ENCODE measurements at places on chromosomes 1 and 21. TPM values are rescaled to one million over a fixed set of nuclear protein-coding genes. Genes with fewer than 3 reads are reported as not detected.

RALGPS2 gene
- 3.4 TPM for total RNA-seq

GSTM5 gene
- 0.89 TPM for total RNA-seq

TMPRSS2 gene
- total RNA-seq, result not detected

CCDC24 gene
- 1.4 TPM for total RNA-seq

CD84 gene
- total RNA-seq, result 14.9 TPM

ZNF593 gene
- total RNA-seq, result 34.4 TPM

LORICRIN gene
- total RNA-seq, result not detected

FGR gene
- 0.68 TPM for total RNA-seq

DFFA gene
- total RNA-seq, result 41.0 TPM

ALDH9A1 gene
- 31.6 TPM for total RNA-seq

DNA sequence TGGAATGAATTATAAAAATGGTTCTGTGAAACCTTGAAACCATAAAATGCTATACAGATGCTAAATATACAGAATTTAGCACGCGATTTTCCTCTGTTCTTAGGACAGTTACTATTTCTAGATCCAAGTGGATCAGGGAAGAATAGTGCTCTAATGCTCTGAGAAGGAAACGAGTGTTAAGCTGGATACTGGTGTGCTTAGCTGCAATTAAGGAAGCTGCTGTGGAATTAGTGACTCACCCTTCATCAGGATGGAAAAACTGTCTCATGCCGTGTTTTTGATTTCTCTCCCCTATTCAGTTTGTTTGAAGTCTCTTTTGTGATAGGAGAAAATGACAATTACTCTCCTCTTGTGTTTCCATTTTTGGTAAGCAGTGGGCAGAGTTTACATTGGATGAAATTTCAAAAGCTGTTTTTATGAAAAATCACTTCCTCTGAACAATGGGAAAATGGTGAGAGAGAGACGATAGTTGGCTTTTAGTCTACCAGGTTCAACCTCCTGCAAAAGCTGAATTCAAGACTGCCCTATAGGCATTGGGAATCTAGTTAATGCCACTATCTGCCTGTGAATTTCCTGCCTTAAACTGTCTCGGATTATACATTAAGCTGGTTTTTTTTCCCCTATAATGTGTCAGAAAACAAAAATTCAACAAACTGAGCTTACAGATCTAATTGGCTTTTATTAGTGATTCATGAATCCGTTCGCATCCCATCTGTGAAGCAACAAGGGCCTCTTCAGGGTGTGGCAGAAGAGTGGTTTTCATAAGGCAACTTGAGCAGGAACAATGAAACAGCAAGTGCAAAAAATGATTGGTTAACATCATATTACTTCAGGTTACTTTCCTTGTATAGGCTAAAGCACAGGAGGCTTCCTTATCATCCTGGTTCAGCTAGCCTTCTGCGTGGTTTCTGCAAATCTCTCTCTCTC is 179.8 kb downstream of the ST6GALNAC3 start:
- no peak for DNase-seq

GRCh38 chr1:54246116-54246721 is 46.3 kb downstream of the MRPL37 start:
- DNase-seq, result no peak

GRCh38 chr21:44513389-44514217 is 26.4 kb downstream of the KRTAP10-1 start:
- DNase-seq, result no peak

DNA sequence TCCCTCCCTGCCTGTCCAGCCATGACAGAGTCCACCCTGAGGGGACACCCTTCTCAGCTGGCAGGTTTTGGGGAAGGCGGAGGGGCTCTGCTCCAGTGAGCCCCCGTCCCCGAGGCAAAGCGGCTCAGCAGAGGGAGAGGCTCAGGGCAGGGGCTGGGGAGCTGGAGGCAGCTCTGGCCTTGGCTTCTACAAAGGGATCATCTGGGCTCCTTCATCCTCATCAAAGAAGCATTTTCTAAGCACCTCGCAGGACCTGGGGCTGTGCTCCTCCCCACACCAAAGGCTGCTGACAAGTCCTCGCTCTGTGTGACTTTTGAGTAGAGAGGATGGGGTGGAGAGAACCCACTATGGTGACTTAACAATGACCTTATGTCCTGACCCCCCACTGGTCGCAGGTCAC is 21.0 kb upstream of the CLSTN1 start:
- no peak for DNase-seq

DNA sequence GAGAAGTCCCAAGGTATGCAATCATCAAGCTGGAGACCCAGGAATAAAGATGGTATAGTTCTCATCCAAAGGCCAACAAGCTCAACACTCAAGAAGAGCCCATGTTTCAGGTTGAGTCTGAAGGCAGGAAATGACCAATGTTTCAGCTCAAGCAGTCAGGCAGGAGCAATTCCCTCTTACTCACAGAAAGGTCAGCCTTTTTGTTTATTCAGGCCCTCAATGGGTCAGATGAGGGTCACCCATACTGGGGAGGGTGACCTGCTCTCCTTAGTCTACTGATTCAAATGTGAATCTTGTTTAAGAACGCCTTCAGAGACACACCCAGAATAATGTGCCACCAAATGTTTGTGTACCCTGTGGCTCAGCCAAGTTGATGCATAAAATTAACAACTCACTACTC is 262.4 kb downstream of the USP25 start:
- DNase-seq, result no peak

GRCh38 chr1:167066333-167067122 is 23.6 kb downstream of the GPA33 start:
- peak; percentile 80 for DNase-seq

DNA sequence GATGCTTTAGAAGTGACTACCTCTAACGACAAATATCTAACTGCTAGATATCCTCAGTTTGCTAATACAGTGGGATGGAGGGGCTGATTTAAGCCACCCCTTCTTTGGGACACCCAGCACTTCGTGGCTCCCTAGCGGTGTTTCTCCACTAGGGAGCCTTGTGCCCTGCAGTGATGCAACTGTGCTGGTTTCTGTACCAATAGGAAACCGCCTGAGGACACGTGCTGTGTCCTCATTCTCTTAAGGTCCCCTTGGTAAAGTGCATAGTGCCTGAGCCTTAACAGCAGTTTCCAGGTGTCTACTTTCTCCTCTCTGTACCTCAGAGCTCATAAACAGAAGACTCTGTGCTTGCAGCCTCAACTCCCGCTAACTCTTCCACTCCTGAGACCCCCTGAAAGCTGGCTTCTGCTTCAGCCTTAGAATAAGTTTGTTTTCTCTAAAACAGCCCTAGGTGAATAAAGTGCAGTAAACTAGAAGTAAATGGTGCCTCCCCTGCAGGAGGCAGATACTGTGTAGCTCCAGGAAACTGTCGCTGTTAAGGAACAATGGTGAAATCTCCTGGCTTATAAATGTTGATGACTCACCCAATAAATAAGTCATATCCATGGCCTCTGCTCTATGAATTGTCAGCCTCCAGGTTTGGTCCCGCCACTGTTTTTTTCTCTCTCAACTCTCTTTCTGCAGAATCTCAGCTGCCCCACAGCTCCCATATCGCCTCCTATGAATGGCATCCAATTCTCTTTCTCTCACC is 130.4 kb downstream of the AK5 start:
- no peak for DNase-seq

DNA sequence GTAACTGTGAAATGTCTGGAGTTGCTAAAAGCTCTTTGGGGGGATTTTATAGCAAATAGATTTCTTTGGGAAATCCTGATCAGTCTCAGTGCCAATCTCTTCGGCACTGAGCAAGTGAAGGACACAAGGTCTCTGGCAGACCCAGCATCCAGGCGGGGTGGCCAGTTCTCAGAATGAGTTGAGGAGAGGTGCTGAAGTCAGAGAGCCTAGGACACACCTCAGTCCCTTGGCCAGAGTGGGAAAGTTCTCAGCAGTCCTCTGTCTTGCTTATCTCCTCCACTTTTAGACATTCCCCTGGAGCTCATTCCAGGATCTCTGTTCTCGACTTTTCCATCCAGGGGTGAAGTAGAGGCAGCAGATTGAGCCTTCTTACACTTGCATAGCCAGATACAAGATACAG is 6.7 kb downstream of the HLX start:
- DNase-seq, result no peak

GRCh38 chr1:37476087-37476452 is 1.7 kb downstream of the ZC3H12A start:
- DNase-seq, result no peak

GRCh38 chr21:42218836-42219605 is at the start of gene ABCG1:
Gene ABCG1 (plus strand): TSS chr21:42219140. CDS start chr21:42219263, 123 bp downstream.
- DNase-seq, result peak; percentile 66

DNA sequence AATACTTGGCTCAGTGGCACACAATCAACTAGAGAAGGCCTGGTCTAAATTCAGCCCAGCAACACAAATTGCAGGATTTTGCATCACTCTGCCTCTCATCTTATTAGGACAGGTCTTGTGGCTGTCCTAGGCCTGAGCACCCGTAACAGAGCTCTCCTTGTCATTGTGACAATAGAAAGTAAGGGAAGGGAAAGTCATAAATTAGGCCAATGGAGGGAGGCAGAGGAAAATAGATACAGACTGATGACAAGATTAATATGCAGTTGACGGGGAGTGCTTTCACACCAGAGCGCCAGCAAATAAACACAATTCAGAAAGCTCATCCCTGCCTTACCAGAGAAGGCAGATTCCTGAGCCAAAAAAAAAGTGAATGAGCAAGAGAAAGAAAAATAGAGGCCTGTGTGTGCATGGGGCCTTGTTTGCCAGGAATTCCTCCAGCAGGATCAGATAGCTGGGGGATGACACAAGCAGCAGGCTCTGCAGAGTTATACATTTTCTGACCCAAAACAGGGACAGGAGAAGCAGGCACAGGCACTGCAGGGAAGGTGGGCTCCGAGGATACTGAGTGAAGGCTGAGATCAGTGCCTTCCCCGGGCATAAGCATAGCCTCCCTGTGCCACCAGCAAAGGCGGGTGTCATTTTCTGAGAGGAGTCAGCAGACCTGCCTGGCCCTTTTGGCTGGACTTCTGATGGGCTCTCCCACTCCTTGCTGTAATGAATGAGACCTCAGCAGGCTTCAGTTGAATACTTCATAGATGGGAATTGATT is 110.0 kb upstream of the SPAG17 start:
- no peak for DNase-seq

DNA sequence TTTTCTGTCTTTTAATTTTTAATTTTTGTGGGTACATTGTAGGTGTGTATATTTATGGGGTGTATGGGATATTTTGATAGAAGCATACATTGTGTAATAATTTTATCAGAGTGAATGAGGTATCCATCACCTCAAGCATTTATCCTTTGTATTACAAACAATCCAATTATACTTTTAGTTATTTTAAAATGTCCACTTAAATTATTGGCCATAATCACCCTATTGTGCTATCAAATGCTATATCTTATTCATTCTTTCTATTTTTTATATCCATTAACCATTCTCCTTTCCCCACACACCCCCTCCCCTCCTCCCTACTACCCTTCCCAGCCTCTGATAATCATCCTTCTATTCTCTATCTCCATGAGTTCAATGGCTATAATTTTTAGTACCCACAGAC is 70.2 kb upstream of the TSHB start:
- no peak for DNase-seq

DNA sequence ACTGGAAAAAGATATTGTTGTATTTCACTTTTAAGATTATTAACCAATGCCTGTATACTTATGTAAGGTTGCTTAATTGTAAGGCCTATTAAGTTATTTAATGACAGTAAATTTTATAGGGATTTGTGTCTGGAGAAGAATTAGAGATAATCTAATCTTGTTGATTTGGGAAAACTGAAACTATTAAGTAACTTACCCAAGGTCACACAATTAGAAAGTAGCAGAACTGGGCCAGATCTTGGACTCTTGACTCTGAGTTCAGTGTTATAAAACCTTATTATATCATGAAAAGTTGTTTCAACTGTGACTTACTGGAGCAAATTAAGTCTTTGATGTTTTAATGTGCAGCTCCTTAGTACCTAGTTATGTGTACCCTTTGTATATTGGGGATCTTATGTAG is 38.5 kb downstream of the CAMTA1 start:
- DNase-seq, result no peak

- no peak for DNase-seq
Measured at GRCh38 chr1:42930178-42931107, 28.2 kb downstream of the SLC2A1 start.

- DNase-seq, result no peak
Measured at GRCh38 chr1:202205523-202206190, 12.1 kb downstream of the LGR6 start.

DNA sequence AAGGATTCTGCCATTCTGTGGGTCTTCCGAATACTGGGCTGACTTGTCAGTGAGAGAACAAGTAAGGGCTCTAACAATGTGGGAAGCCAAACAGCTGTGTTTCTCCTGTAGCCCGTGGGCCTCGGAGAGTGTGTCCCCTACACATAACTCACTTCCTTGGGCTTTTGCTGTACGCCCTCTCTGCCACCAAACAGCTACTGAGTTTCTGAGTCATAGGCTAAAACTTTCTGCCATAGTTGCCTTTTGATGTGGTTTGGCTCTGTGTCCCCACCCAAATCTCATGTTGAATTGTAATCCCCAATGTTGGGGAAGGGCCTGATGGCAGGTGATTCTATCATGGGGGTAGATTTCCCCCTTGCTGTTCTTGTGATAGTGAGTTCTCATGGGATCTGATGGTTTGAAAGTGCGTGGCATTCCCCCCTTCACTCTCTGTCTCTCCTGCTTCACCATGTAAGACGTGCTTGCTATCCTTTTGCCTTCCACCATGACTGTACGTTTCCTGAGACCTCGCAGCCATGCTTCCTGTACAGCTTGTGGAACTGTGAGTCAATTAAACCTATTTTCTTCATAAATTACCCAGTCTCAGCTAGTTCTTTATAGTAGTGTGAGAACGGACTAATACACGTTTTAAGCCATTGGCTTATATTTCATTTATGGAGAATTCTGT is 194.8 kb upstream of the HMCN1 start:
- no peak for DNase-seq

DNA sequence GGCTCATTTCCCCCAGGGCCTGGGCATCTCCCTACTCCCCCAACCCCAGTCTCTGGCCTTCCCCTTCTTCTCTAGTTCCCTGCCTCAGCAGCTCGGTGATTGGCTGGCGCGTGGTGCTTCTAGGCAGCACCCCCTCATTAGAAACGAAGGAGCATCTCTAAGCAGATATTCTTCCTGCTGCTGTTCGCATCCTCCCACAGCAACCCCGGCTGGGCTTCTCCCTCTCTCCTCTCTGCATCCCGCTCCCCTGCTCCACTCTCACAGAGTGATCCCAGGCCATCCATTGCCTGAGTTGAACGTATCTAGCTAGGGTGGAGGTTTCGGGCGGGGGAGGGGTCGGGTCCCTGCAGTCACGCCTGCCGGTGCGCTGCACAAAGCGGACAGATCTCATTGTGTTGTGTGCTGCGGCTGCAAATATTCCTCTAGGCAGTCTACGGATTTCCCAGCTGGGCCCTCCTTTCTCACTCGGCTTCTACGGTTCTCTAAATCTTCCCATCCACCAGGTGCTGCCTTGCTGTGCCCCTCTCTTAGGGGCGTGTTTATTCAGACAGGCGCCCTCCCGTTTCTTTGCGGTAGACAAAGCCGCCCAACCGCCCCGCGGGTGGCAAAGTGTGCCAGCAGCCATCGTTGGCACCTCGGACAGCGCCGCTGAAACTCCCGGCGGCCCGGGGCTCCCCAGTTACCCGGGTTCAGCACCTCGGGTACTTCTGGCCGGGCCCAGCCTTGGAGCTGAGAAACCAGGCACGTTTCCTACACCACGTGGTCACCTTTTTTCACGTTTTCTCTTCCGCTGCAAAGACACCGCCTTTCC is 2.2 kb downstream of the CACNA1E start:
- DNase-seq, result no peak

GRCh38 chr1:245234217-245235081 is 79.7 kb downstream of the KIF26B start:
- DNase-seq, result no peak

- DNase-seq, result peak; percentile 16
Measured at GRCh38 chr1:26234644-26235370, 807 bp downstream of the CEP85 start.

Measured in activated naive CD4-positive, alpha-beta T cell treated with anti-CD3 and anti-CD28 coated beads, Interleukin-2, amount 50 U/mL, for 72 hours (primary cell).